ENCODE measurements at places on chromosomes 3 and 15. TPM values are rescaled to one million over a fixed set of nuclear protein-coding genes. Genes with fewer than 3 reads are reported as not detected.

Gene RHOV
- total RNA-seq, result 0.22 TPM

Gene PLOD2
- total RNA-seq, result 37.2 TPM

DNA sequence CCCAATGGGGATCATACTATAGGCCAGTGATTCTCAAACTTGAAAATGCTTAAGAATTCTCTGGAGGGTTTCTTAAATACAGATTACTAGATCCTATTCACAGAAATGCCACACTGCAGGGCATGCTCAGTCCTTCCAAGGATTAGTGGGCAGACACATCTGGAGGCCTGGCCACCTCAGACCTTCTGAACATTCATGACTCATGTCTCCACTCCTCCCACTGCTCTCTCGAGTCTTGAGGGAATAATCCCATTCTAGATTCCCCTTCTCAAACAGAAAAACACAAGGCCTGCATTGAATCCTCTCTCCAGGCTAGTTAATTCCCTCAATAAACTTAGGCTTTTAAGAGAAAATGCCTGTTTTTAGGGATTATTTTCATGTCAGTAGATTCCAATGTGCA, 22.1 kb downstream of the ZNF621 start:
- DNase-seq, result no peak

- no peak for DNase-seq
These were observed 80.8 kb downstream of the EOMES start for GRCh38 chr3:27641271-27641800.

DNA sequence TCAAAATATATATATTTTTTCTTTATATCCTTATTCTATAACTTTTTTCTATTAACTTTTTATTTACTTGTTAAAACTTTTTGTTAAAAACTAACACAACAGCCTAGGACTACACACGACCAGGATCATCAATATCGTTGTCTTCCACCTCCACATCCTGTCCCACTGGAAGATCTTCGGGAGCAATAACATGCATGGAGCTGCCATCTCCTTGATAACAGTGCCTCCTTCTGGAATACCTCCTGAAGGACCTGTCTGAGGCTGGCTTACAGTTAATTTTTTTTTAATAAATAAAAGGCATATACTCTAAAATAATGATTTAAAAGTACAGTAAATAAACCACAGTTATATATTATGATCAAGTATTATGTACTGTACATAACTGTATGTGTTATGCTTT, 58.9 kb downstream of the SFMBT1 start:
- DNase-seq, result no peak

- DNase-seq, result peak; percentile 88
These were observed 50.3 kb downstream of the CHSY1 start for GRCh38 chr15:101201411-101202174.

Data from sciatic nerve (tissue), 2 donors.